ENCODE measurements at places on chromosomes 12 and 14.
A peak's percentile ranks its signal among the peaks of the same experiment; 100 is the strongest.

GRCh38 chr14:30443368-30444007 is 115.5 kb upstream of the G2E3 start:
- no peak for DNase-seq

GRCh38 chr12:121190523-121191031 is 19.4 kb upstream of the P2RX4 start:
- no peak for DNase-seq

DNA sequence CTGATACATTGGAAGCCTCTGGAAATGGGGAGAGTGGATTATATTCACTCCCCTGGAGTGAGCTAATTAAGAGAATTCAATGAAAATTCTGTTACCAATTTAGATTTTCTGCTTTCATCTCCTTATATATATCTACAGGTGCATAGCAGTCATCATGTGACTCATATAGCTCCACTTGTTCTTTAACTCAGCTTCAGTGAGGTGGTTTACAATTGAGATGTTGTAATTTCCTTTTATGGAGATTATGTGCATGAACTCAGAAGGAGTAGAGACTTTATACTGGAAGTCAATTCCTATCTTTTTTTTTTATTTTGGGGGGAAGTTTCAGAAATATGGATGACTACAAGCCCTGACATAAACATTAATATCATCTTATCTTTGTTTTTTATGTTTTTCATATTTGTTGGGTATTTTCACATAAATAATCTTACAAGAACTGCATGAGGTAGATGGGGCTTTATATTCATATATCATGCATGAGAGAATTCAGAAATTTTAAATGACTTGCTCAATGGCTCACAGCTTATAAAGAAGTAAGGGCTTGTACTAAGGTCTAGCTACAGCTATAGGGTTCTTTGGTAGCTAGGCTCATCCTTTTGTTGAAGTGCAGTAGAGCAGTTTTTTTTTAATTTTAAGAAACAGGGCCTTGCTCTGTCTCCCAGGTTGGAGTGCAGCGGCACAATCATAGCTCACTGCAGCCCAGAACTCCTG is 92.3 kb upstream of the SCAF11 start:
- no peak for DNase-seq

DNA sequence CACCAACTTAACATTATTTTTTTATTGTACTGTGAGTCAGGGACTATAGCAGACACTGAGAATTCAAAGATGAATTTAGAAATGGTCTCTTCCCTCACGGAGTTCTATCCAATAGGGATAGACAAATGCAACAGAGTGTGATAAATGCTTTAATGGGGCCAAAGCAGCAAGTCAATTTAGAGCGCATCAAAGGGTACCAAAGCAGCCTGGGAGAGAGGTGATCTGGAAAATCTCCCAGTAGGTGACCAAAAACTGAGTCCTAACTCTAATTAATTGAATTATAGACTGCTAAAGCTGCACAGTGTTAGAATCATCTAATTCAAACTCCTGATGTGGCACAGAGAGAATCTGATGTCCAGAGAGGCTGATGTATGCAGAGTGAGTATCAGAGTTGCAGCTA is 2.6 kb downstream of the LIN7A start:
- DNase-seq: no peak

GRCh38 chr14:22981090-22981875 is 1.1 kb downstream of the AJUBA start:
- DNase-seq: peak; percentile 68
